ENCODE measurements at places on chromosomes 5 and 9. TPM values are rescaled to one million over a fixed set of nuclear protein-coding genes. Genes with fewer than 3 reads are reported as not detected.

DNA sequence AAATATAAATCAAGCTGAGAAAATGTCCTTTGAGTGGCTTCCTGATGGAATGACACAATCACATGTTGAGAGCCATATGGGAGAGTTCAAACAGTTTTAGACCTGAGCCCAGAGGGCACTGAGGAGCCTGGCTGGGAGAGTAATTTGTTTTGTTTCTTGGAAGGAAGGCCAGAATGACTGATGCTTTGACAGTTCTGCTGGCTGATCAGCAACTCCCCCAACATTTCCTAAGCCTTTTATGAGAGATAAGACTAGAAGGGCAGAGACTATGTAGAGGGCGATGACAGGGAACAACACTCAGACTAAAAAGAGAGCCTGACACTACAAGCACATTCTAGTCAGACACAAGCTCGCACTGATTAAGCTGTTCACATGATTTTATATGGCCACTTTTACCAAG is 169.2 kb downstream of the COX7C start:
- H3K27ac ChIP-seq, result no peak overlapping the region
- no peaks in the 10 kb centered on the region for H3K36me3 ChIP-seq
- no peaks in the 10 kb centered on the region for H3K4me1 ChIP-seq
- no peaks in the 10 kb centered on the region for H3K27me3 ChIP-seq
- DNase-seq, result no peak

GRCh38 chr5:59586841-59587240 is 306.7 kb downstream of the PDE4D start:
- H3K4me3 ChIP-seq, result no peak overlapping the region
- no peaks in the 10 kb centered on the region for H3K36me3 ChIP-seq
- no peak for DNase-seq
- H3K4me1 ChIP-seq, result peaks cover 2% of the 10 kb centered on the region

- H3K4me3 ChIP-seq, result no peak overlapping the region
- peaks cover 11% of the 10 kb centered on the region for H3K4me1 ChIP-seq
- H3K27ac ChIP-seq, result no peak overlapping the region
Observed at GRCh38 chr5:369151-369868, 47.8 kb downstream of the AHRR start.

DNA sequence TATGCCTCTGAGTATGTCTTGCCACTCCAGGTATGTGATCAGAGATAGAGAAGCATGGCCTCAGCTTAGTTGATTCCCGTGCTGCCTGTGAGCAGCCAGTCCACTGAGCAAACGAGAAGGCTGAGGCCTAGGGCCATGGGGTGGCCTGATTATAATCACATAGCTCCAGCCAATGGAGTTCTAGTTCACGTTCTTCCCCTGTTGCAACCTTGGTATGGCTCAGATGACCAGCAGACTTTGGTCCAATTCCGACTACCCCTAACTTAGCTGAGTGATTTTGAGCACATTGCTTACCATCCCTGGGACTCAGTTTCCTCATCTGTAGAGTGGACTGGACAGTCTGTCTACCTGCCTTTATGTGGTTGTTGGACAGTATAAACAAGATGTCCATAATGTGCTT is 68.4 kb downstream of the PPARGC1B start:
- no peak overlapping the region for H3K4me3 ChIP-seq
- H3K4me1 ChIP-seq, result no peaks in the 10 kb centered on the region
- no peak for DNase-seq
- no peaks in the 10 kb centered on the region for H3K27me3 ChIP-seq
- no peaks in the 10 kb centered on the region for H3K36me3 ChIP-seq
- H3K27ac ChIP-seq, result no peak overlapping the region

DNA sequence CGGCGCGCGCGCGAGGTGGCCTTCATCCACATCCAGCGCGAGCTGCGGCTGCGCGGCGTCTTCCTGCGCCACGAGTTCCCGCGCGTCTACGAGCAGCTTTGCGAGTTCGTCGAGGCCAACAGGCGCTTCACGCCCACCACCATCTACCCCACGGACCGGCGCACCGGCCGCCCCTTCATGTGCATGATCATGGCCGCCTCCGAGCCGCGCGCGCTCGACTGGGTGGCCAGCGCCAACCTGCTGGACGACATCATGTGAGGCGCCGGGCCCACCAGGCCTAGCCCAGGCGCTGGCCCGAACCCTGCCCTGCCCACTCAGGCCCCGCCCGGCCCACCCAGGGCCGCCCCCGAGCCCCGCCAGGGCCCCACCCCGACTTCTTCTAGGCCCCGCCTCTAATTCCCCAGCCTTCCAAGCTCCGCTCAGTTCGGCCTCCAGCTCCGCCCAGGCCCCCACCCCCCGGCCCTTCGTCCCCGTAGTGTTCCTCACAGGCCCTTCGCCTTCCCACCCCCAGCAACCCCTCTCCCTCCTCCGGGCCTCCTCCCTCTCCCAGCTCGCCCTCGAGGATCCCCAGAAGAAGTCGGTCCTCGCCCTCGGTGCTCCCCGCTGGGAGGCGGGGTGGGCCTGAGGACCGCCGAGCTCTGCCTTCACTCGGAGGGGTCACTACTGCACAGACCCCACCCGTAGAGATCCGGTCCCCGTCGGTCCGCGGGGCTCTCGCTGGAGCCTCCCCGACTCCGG is 2.0 kb upstream of the PHPT1 start:
- peak overlapping the region; percentile 77 for H3K4me3 ChIP-seq
- no peak for DNase-seq
- H3K27me3 ChIP-seq, result no peaks in the 10 kb centered on the region
- no peaks in the 10 kb centered on the region for H3K36me3 ChIP-seq
- H3K4me1 ChIP-seq, result peaks cover 70% of the 10 kb centered on the region

IL7R gene
- 794 TPM for total RNA-seq

SLC1A1 gene
- total RNA-seq, result not detected

OR5C1 gene
- not detected for total RNA-seq

ISL1 gene
- total RNA-seq, result not detected

Data from T-cell (primary cell).